ENCODE measurements at places on chromosomes 4 and X.
A peak's percentile ranks its signal among the peaks of the same experiment; 100 is the strongest.

- DNase-seq = no peak
Measured at GRCh38 chr4:3007724-3008123, 44.4 kb downstream of the GRK4 start.

GRCh38 chrX:16771483-16772398, 14.5 kb upstream of the TXLNG start:
- DNase-seq = no peak

DNA sequence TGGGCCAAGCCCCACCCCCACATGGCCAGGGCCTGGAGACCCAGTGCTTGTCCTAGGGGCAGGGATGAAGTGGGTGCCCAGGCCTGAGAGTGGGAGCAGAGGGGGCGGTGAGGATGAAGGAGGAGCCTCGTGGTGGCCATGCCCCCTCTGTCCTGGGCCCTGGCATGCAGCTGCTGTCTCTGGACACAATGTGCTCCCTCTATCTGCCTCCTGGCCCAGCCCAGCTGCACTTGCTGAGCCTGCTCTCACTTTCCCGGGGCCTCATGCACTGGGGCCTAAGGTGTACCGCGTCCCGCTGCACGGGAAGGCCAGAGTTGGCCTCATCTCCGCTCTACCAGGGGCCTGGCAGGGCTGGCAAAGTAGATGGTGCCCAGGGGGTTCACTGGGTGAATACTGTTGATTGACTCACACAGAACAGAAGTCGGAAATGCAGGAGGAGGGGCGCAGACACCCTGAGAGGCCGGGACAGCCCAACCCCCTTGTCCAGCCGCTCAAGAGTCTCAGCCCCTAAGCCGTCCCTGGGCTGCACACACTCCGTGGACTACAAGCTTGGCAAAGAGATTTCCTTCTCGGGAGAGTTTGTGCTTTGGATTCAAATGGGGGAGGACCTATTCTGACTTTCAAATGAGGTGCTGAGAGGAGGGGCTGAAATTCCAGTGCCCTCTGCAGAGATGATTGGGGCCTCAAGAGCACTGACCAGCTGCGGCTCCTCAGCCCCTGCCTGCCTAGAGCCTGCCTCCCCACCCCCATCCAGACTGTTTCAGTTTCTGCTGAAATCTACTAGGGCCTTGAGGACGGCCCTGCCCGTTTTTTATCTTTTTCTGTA, 112.4 kb downstream of the PSAPL1 start:
- DNase-seq = no peak

GRCh38 chr4:8725845-8726244, 133.3 kb downstream of the CPZ start:
- no peak for DNase-seq

DNA sequence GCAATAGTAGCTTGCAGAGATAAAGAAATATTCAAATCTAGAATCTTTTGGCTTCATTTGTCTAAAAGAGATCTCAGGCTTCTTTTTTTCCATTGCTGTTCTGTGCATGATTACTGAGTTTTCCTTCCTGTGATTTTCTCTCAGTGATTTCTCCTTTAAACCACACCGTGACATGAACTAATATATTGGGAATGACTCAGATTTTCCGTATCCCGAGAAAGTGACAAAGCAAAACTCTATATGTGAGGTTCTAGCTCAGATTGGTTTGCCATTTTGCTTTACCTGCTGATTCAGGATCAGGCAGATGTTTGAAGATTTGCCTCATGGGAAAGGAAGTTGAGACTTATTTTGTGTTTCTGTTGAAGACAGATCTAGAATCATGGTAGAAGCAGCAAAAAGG, 59.4 kb downstream of the MTHFD2L start:
- DNase-seq = no peak

DNA sequence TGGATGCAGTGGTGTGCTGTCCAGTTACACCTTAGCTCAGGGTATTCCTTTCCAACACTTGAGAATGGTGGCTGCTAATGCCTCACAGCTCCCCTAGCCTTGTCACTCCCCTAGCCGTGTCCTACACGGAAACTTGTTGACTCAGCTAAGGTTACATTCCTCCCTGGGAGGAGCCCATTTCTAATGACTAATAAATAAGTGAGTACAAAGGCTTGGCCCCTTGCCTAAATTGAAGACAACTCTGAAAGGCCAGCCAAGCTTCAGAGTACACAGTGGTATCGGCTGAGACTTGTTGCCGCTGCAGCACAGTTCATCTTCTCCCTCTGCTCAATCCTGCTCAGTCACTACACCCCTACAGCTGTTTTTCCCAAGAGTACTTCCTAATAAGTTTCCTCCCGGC, 21.2 kb upstream of the SLC25A31 start:
- no peak for DNase-seq

DNA sequence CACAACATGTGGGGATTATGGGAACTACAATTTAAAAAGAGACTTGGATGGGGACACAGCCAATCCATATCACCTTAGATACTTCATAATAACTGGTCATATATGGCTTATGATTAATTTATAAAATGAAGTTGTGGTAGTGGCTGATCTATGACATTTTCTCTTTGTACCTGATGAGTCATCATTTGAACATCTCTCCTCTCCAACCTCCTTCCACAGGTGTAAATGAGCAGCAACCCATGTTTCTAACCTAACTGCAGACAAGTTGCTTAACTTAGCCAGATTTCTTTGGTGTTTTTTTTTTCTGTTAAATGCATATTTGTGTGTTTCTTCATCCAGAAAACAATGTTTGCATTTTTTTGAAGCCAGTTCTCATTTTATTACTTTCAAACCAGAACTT, 42.6 kb downstream of the SPANXA2 start:
- DNase-seq = no peak

DNA sequence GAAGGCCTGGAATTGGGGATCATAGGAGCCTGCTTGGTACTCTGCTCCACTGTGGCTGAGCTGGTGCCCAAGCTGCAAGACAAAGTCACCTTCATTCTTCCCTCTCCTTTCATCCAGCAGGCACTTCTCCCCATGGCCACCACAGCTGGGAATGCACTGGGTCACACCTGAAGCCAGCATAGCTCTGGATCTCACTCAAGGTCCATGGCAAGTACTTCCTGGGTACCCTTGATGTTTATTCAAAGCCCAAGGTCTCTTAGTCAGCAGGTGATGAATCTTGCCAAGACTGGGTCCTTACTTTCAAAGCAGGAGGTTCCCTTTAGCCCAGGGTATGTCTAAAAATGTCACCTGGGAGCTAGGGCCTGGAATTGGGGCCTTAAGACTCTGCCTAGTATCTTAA, 4.9 kb upstream of the SLC4A4 start:
- DNase-seq = no peak

DNA sequence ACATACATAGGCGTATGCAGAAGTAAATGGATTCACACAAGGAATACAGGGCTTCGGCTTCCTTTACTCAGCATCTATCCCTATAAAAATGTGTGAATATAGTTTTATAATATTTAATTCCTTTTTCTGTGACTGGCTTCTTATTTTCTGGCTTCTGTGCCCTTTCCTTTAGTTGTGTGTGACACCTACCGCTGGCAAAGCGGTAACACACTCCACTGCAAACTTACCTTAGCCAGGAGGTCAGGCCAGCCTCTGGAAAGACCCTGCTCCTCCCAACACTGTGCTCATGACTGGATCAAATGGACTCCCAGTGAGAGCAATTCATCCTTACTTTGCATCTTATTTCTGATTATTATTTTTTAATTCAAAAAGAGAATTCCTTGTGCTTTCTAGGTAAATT, 244.2 kb downstream of the ANK2 start:
- no peak for DNase-seq

- DNase-seq = no peak
Measured at GRCh38 chr4:138802499-138802898, 213.1 kb upstream of the NOCT start.

- DNase-seq = no peak
Measured at GRCh38 chr4:79959652-79960051, 113.4 kb downstream of the ANTXR2 start.

DNA sequence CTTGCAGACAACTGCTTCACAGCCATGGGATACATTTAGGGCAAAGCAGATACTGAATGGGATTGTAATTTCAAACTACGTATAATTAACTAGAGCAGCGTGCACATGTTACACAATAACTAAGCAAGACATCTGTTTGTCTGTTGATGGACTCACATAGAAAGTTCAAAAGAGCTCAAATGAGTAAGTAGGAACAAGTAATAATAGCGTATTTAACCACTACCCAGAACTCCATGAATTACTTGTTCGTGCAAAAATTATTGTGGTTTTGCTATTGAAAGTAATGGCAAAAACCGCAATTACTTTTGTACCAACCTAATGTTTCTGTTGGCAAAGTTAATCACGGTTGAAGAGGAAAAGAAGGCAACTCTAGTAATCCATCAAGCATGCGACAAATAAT, 825.4 kb downstream of the PCDH18 start:
- DNase-seq = no peak

DNA sequence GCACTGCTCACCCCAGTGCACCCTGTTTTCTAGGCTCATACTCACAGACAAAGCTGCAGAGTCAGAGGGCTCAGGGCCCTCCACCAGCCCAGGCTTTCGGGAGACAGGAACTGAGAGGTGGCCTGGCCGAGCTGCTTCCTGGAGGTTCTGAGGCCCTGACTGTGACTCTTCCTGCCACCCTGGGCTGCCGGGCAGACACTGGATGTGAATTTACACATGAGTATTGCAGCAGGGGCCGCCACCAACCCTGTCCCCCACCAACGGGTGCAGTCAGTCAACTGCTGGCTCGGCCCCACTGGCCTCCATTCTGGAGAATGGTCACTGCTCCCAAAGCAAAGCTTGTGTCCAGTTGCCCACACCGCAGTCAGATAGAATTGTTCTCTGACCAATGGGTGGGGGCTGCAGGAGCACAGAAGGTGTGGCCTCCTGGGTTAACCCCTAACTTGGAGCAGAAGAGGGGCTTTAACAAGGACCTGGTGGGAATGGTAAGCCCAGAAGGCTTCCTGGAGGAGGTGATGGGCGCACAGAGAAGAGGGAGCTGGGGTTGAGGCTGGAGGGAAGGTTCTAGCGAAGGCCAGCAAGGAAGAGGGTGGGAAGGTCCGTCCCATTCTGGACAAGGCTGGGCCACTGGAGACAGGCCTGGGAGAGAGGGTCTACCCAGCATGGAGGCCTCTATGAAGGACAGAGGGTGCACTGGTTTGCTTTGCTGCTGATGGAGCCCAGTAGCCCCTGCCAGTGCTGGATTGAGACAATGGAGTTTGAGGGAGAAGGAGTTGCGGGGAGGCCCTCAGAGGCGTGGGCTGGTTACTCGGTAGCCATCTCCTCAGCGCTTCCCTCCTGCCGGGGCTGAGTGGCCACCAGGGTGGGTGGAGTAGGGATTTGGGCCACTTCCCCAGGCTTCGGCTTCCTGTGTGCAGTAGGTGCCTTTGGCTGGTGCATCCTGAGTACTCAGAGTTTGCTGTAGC, 135.3 kb downstream of the CPZ start:
- no peak for DNase-seq

DNA sequence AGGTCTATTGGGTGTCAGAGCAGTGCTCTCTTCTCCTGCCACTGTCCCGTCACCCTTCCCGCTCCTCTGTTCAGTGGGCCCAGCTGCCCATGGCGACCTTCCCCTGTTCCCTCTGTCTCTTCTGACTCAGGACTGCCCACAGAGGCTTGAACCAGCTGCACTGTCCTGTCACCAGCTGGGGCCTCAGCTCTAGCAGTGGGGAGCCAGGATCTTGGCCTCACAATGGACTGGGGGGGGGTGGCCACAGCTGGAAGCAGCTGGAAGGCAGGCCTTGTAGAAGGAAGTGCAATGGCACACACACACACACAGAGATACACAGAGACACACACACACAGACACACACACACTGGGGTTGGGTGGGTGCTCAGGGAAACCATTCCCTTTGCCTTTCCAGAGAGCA, 114.0 kb upstream of the PJA1 start:
- DNase-seq = no peak

DNA sequence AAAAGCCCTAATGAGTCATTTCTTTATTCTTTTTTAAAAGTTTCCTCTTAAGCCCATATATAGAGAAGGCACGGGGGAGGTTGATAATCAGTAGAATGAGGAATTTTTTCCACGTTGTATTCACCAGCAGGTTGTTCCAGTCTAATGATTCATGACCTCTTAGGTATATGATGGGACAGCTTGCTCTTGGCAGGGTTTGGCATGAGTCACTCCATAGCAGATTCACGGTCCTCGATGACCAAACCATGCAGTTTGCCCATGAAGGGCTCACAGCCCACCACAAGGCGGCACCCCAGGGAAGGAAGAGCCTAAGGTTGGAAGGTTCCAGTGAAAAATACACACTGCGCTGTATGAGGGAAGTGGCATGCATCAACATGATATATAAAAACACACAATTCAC, 623.8 kb upstream of the DIPK2B start:
- DNase-seq = peak; percentile 51

- DNase-seq = peak; percentile 21
Measured at GRCh38 chr4:40763228-40763716, 13.5 kb downstream of the NSUN7 start.

DNA sequence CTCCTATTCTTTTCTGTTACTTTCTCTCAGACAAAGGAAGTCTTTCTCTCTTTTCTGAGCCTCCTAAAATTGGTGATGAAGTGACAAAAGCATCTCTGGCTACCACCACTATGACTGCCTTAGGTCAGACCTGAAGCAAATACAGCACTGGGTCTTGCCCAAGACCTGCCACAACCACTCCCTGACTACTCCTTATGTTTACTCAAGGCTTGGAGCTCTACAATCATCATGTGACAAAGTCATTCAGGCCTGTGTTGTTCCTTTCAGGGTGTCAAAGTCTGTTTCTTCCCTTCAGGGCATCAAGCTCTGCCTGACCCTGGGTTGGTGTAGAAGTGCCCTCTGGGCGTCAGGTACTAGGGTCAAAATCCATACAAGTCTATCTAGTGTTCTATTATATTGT, 419.2 kb upstream of the CT83 start:
- DNase-seq = no peak

GRCh38 chr4:2722033-2722432, 34.1 kb downstream of the TNIP2 start:
- DNase-seq = no peak

- DNase-seq = no peak
Measured at GRCh38 chrX:110188701-110189558, 129.0 kb downstream of the AMMECR1 start.

GRCh38 chr4:37671072-37671471, 15.1 kb downstream of the RELL1 start:
- no peak for DNase-seq

GRCh38 chrX:56932653-56933339, 62.5 kb downstream of the SPIN3 start:
- DNase-seq = no peak

GRCh38 chr4:80419946-80420345, 84.4 kb downstream of the CFAP299 start:
- no peak for DNase-seq

- no peak for DNase-seq
Measured at GRCh38 chr4:24809815-24810405, 14.5 kb downstream of the SOD3 start.

- no peak for DNase-seq
Measured at GRCh38 chrX:129653181-129653970, 1.4 kb downstream of the APLN start.

DNA sequence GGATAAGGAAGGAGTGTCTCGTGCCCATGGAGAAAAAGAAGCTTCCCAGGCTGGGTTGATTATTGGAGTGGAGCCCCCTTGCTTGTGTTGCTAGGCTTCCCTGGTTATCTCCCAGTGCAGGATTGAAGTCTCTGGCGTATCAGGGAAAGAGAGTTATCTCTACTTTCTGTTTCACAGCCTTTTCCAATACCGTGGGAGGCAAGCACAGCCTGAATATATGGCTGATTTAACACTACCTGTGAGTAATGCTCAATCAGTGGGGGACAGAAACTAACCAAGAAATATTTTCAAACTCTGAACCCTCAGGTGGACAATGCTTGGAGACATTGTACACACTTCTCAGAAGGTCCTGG, 65.2 kb downstream of the SERPINA7 start:
- no peak for DNase-seq

- no peak for DNase-seq
Measured at GRCh38 chr4:86184216-86184900, 175.5 kb downstream of the MAPK10 start.

All from stimulated activated CD4-positive, alpha-beta T cell treated with anti-CD3 and anti-CD28 coated beads, Interleukin-15, amount 100 ng/mL, for 48 hours (primary cell).